ENCODE measurements at places on chromosomes 6 and 20.

DNA sequence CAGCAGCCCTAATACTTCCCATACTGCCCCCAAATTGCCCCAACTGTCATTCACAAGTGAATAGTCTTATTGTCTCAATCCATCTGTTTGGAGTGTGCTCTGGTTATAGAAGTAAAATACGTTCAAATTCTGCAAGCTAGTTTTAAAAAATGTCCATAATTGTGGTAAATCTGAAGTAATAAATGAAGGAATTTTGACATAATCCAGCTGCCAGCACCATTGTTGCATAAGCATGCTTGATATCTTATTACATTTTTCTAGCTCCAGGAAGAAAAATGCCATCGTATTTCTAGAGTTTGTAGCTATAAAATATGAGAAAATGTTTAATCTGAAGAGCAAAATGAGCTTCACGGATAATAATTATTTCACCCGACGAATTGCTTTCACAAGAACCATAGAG lies 664.7 kb downstream of the RFPL4B start:
- no peak for DNase-seq

GRCh38 chr6:152943260-152943897 lies 39.5 kb downstream of the FBXO5 start:
- no peak for DNase-seq

GRCh38 chr6:43476746-43477145 lies 624 bp upstream of the TJAP1 start:
- no peak for DNase-seq

DNA sequence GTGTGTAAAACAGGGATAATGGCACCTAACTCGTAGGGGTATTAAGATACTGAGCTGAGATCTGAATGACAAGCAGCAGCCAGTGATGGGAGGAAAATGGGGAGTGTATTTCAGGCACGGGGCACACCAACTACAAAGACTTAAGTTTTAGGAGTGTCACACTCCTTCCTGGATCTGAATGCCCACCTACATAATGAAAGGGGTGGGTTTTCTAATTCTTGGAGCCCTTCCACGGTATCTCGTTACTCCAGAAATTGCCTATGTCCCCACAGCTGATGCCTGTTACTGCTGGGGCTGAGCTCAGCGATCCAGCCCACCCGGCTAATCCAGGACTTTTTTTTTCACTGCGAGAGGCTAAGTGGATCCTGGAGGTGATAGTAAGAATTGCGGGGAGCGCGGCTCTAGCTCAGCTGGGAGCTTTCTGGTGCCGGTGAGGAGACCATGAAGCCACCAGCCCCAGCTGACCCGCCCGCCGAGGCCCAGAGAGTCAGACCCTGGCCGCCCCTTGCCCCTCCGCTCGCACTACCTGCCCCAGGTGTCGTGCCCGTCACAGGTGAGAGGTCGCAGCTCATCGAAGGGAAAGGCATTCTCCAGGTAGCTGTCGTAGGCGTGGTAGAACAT lies 727 bp downstream of the EDEM2 start:
- no peak for DNase-seq

DNA sequence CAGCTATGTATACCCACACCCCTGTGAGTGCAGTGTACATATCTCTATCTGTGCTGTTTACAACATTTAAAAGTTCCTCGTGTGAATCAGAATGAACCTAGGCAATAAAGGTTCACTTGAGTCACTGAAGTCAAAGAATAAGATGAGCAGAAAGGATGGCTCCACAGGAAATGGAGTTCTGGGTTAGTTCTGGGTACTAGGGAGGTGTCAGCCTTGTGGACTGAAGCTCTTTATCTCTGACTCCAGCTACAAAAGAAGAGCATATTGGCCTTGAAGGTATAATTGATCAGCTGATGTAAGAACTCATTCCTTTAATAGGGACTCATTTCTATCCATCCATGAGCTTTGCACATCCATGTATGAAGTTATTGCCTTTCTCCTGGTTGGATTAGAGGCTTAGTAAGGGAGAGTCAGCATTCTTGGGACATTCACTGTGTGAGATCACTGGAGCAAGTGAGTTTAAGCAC lies 73.9 kb upstream of the BACH2 start:
- DNase-seq = no peak

DNA sequence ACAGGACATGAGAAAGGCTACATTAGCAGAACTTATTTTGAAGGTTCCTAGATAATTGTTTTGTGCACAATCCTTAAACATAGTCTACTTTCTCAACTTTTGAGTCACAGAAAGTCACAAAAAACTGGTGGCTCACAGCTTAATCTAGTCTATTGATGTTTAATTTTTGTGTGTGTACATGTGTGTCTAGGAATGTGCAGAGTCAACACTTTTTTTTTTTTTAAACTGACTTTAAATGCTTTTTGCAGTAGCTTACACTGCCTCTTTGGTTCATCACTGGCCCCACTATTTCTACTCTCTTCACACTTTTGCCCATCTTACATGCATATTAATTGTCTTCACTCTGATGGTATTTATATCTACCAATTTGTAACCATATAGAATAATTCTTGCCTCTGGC lies 566.9 kb downstream of the BCKDHB start:
- no peak for DNase-seq

- no peak for DNase-seq
Observed at GRCh38 chr6:32163559-32164258, 686 bp upstream of the EGFL8 start.
